NCI-H2227 treated with DMSO at 0.1 percent for 48 hours (cell line): ENCODE measurements at places on chromosomes 2 and 18.

DNA sequence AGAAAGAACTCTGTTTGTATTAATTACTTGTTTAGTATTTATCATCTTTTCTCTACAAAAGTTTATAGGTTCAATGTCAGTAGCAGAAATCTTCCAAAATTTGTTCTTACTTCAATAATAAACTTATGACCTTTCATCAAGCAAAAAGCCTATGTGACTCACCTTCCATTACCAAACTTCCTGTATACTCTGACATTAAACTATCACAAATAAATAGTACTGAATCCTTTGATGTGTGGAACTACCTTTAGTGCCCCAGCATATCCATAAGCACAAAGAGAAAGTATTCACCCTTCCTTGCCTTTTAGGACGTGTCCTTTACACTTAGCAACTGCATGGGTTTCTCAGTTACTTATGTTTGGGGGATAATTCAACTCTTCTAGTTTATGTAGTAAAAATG lies 166.0 kb downstream of the EHBP1 start:
- DNase-seq = no peak

DNA sequence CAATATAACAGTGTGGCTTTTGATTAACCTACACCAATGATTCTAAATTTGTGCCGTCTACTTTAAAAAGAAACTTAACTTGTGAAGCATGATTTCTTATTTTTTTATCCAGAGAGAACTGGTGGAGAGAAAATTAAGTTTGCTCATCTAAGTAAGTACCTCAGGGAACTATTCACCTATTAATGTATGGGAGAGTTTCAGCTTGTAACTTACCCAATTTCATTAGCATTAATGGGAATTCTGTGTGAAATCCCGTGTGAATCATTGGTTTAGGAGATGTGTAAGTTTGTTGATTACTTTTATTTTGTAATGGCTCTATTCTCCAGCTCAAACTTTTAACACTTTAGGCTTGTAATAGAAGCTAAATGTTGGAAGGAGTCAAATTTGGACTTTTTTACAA lies 1061.5 kb downstream of the TDRD15 start:
- no peak for DNase-seq

GRCh38 chr2:105364436-105365139 lies 27.2 kb downstream of the C2orf49 start:
- DNase-seq = no peak

GRCh38 chr2:166170356-166170755 lies 42.5 kb upstream of the SCN1A start:
- DNase-seq = no peak

DNA sequence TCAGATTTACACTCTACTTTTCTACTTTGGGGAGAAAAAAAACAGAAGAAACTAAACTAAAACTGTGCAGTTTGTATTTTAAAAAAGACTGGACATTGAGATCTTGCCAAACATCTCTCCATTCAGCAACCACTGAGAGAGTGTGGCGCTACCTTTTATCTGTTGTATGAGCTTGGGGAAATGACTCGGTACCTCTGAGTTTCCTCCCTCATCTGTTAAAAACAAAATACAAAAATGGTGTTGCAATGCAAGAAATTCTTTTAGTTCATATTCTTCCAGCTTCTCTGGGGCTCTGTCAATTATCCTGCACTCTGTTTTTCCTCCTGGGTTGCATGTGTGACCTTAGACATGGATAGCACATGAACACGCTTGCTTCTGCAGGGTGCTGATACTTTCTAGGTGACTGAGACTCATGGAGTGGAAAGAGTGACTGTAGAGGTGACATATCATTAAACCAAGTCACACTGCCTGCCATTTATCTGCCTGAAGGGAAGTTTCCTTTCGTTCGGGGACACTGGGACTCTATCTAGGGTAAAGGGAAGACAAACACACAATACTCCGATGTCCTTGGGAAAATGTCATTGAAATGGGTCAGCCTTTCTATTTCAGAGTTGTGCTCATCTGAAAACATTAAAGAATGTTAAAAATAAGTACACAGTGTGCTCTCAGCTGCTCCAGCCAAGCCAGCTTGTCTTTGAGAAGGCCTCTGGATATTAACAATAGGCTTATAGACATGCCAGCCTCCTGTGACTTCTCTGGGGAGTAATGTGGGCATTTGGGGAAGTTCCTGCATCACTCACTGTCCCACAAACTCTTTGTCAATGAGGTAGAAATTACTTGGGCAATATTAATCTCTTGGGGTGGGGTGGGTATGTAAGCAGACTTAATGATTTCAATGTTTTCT lies 91.4 kb downstream of the TRIB2 start:
- no peak for DNase-seq

DNA sequence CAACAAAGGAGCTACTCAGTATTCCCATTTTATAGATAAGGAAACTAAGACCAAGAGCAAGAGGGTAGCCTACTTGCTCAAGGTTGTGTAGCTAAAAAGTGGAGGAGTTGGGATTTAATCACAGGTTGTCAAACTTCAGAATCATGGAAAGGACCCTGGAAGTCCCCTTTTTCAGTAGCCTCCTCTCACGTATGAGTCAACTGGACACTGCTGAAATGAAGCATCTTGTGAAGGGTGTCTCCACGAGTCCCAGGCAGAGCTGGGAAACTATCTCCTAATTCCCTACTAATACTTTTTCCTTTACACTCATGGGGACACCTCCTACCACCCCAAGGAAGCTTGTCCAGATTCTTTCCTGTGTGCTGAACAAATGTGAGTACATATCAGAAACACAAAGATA lies 155.8 kb downstream of the RHBDD1 start:
- DNase-seq = no peak

DNA sequence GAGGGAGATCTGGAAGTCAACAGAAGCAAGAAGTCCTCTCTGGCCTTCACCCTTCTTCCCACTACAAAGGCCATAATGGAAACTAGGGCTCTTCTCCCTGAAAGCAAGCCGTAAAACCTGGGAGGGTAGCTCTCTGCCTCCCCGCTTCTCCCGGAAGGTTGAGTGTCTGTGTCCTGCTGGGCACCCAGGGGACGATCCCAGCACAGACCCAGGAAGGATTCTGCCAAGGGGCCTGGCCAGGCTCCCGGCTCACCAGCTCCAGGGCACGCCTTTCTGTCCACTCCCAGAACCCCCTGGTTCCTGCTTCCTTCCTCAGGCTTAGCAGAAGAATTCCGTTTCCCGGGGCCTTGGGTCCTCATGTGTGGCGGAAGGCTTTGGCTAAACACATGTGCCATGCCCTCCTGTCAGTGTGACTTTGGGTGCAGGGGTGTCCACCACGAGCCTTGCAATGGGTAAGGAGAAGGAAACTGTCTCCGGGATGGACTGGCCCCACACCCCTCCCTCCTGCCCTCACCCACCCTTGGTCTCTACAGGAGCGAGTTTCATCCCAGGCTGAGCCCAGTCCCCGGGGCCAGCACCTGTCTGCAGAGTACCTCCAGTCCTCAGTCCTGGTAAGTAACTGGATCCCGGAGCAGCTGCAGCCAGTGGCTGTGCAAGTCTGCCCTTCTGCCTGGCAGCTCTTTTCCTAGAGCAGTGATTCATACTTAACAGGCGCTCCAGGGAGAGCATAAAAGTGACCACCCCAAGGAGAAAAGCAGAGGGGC lies 135.8 kb downstream of the TPO start:
- DNase-seq = no peak

DNA sequence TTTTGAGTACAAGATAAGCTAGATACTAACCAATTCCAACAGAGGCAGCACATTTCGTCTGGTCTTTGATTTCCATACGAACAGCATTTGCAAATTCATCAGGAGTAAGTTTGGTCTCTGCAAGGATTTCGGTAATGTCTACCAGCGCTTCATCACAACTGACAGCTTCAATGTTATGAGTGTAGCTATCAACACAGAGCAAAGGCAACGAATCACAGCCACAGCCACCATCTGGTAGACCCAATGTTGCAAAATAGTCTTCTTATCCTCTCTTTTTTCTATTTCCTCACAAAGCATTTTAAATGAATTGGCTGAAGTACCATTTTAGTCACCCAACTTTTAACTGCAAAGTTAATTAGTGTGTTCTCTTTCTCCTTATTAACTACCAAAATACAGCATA lies 68.3 kb downstream of the REV1 start:
- no peak for DNase-seq

DNA sequence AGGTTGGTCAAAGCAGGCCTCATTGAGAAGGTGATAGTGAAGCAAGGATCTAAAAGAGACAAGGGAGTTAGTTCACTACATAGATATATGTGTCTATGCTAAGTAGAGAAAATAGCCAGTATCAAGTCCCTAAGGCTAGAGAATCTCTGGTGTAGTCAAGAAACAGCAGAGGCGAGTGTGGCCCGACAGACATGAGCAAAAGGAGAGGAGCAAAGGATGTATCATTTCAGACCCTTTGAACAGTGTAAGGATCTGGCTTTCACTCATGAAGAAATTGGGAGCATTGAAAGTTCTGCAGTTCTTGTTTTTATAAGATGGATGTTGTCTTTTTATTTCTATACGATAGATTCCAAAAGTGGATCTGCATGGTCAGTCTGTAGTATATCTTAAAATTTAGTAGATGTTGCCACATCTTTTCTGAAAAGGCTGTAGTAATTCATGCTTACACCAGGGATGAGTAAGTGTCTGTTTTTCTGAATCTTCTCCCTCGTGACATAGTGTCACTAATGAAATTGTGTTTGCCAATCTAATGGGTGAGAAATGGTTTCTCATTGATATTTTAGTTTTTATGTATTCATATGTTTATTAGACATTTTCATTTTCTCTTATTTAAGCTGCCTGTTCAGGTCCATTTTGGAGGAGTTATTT lies 18.8 kb downstream of the SP100 start:
- no peak for DNase-seq

DNA sequence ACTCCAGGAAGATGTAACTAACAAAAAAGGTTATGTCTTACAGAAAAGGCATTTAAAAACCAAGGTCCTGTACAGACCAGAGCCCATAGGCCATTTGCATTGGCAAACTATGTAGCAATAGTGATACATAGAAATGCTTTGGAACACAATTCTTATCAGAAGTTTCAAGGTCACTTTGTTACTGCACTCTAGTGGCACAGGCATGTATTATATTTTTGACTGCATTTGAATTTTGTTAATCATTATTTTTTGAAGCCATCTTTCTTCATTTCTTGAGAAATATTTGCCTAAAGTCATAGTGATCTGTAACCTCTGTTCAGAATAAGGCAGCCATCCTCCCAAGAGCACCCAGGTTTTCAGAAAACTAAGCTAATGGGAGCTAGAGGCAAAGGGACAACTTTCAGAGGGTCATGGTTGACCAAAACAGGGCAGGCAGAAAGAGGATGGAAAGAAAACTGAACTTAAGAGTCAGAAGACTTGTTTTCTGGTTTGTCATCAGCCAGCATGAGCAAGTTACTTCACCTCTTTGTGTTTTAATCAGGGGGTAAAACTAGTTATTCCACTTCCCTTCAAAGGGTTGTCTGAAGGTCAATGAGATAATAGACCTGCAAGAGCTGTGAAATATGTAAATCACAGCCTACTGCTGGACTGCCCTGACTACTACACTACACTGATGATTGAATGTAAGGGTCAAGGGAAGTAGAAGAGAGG lies 41.5 kb downstream of the SLC38A11 start:
- no peak for DNase-seq

GRCh38 chr2:8487461-8487932 lies 194.4 kb upstream of the ID2 start:
- DNase-seq = no peak

DNA sequence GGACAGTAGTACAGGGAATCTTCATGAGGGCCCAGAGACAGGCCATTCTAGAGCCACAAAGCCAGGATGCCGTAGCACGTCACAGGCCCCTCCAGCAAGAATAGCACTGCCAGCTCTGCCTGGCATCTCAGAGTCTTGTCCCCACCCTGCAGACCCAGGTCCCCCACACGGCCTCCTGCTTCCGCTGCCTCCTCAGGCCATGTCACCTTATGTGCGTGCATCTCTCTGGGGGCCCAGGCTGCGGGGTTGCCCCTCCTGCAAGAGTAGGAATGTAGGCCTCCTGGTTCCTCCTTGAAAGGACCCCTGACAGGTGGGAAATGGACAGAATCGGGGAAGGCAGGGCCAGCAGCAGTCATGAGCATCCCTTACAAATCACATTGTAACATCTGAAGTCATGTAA lies 49.8 kb downstream of the ADI1 start:
- no peak for DNase-seq

GRCh38 chr2:23669413-23670244 lies 257.3 kb downstream of the ATAD2B start:
- no peak for DNase-seq

- no peak for DNase-seq
Observed at GRCh38 chr2:198287706-198288105, 483.3 kb downstream of the PLCL1 start.

- DNase-seq = no peak
Observed at GRCh38 chr18:58139459-58140386, 95.7 kb downstream of the NEDD4L start.

- DNase-seq = no peak
Observed at GRCh38 chr2:120787111-120787821, 51.6 kb downstream of the GLI2 start.

GRCh38 chr2:7513834-7514233 lies 596.6 kb downstream of the RNF144A start:
- DNase-seq = no peak

GRCh38 chr2:222052934-222053367 lies 245.8 kb downstream of the PAX3 start:
- DNase-seq = peak; percentile 88

- no peak for DNase-seq
Observed at GRCh38 chr2:43186679-43187374, 39.6 kb downstream of the ZFP36L2 start.

DNA sequence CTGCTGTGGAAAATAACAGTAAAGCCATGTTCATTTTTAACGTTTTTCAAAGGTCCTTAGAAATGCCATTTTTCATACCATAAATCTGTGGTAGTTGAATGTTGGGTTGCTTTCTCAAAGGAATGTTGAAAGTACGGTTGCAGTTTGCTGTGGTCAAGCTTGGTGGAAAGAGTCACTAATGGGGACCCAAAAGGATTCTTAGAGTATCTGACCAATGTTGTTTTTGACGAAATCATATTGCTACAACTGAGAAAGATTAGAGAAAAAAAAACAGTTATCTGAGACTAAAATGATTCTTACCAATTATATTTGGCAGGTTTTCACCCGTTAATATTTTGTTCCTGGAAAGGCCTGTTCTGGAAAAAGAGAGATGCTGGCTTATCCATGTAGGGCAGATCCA lies 439.5 kb upstream of the ETAA1 start:
- DNase-seq = no peak
